ENCODE measurements at places on chromosomes 7 and 10.

DNA sequence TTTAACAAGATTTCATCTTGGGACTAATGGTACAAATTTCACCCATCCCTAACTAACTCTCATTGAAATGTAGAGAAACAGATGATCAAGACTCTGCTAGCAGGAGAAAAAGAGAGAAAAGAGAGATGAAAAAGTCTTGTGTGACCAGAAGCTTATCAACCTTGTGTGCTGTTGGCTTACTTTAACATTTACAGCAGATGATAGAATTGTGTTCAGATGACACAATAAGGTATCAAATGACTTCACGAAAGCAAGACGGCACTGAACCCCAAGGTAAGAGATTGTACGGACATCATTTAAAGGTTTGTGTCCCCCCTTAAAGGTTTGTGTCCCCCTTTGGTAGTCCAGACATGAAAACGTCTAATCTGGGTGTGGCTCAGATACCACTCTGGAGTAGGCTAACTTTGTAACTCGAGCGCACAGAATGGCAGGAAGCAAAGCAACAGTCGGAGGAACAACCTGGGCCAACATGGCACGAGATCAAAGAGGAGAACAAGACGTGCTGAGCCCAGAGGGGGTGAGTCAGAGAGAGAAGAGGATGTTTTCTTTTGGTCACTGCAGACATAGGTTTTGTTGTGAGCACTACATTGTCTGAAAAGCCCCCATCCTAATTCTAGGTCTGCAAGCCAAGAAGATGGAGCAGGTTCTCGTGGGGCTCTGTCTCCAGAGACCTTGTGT is 10.4 kb upstream of the LMBR1 start:
- no peak for DNase-seq

GRCh38 chr10:103861505-103861904 is 6.1 kb upstream of the SH3PXD2A start:
- no peak for DNase-seq

GRCh38 chr10:82148764-82149163 is 273.8 kb downstream of the NRG3 start:
- no peak for DNase-seq

DNA sequence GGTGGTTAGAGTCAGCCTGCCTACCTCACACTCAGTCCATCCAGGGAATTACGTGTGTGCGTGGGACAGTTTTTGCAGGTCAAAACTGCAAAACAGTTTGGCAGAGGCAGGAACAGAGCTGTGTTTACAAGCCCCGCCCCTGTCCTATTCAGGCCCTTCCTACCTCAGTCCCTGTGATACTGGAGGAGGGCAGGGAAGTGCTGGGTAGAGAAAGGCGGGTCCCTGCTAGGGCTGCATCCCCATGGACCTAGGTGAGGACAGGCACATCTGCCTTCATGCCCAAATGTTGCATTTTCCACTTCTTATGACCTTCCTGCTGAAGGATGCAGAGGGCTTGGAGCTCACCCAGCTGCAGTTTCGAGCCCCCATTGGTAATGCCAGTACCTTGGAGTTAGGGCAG is 25.1 kb downstream of the SBDS start:
- DNase-seq, result no peak

GRCh38 chr10:87841186-87841585 is 22.1 kb downstream of the KLLN start:
- no peak for DNase-seq

GRCh38 chr10:125411724-125412123 is 251.4 kb upstream of the CTBP2 start:
- no peak for DNase-seq

- no peak for DNase-seq
Measured at GRCh38 chr7:10655031-10655430, 318.6 kb upstream of the PHF14 start.

GRCh38 chr10:125147971-125148439 is 12.4 kb downstream of the CTBP2 start:
- no peak for DNase-seq

DNA sequence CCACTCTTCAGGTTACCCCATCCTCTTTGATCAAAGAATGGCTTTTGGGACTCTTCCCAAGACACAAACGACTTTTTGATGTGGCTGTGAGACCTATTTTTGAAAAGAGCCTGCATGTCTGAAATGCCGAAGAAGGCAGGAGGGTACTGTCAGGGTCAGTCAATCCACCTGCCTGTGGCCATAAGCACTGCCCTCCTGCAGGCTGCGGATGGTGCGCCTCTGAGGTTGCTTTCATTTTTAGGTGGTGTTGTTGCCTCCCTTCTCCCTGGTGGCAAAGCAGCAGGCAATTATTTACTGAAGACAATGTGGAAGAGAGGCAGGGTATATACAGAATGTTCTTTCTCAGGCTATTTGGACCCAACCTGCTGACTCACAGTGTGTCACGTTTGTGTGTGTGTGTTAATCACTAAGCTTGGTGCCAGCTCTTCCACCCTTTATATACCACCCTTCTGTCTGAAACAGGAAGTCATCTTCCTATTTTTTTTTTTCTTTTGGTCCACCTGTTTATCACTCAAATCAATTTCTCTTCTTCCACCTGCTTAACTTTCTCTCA is 1421.2 kb upstream of the CELF2 start:
- DNase-seq, result peak; percentile 21

DNA sequence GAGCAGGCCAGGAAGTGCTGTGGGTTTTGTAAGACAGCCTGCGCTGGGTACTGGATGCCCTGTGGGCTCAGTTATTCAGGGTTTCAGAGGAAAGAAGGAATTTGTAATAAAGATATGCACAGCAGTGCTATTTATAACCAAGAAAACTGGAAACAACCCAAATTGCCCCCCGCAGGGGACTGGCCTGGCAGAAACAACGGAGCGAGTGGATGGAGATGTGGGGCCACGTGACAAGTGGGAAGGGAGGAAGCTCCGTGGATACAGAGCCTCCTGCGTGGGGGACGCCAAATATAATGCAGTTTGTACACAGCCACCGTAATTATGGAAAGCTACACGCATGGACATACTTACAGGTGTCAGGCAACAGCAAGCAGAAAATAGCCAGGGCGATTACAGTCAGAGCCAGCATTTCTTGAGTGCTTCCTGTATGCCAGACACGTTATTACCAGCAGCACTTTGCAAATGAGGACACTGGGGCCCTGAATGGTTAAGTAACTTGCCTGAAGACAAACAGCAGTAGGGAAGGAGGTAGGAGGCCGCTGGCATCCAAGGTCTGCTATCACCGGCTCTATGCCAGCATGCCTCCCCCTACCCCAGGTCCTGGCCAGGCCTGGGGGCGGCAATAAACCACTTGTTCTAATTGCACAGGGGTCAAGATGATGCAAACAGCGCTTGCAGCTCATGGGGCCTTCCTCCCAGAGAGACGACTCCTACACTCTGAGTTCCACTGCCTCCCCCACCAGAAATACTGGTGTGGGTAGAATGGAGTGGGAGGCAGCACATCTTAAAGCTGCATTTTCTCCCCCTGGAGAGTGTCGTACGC is 8.7 kb upstream of the CAMK2B start:
- DNase-seq, result no peak

- no peak for DNase-seq
Measured at GRCh38 chr7:92982928-92983327, 134.9 kb downstream of the SAMD9 start.

DNA sequence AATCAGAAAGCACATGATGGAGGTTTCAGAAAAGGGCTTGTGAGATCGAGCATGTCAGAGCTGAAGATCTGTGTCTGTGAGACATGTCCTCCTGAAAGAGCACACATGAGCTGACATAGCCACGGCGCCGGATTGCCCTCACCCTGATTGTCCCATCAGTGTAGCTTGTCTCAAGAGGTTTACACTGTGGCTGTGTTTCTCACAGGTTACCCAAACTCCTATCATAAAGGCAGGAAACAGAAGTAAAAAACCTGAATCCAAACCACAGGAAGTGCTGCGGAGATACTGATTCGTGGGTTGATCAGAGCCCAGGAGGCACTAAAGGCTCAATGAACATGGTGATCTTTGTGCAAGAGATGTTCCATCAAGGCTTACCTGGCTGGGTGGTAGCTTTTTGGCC is 3.9 kb upstream of the ATP6V0E2 start:
- no peak for DNase-seq

DNA sequence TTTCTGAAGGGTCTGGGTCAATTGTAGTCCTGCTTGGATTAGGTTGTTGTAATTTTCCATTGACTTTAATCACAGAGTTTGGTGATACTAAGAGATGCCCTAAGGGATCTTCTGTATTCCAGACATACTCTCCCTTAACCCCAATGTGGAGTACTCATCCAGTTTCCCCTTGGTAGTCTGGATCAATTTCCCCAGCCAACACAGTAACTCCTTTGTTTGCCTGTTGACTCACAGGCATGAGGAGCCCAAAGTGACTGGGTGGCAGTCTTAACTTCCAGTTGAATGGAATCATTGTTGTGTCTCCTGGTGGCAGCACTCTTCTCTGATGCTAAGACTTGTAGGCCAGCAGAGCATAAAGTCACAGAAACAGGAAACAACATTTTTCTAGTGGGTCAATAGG is 41.5 kb upstream of the PIK3CG start:
- no peak for DNase-seq
